ENCODE measurements at places on chromosomes 16 and 17.

- DNase-seq, result no peak
Measured at GRCh38 chr17:73325527-73325842, 13.7 kb upstream of the CDC42EP4 start.

- no peak for DNase-seq
Measured at GRCh38 chr16:74431516-74431915, 10.2 kb upstream of the CLEC18B start.

GRCh38 chr17:51000835-51001638, 119.6 kb downstream of the SPAG9 start:
- no peak for DNase-seq

GRCh38 chr17:8563024-8563776, 67.3 kb downstream of the MYH10 start:
- DNase-seq, result no peak

GRCh38 chr16:56977216-56977615, 12.1 kb upstream of the NLRC5 start:
- no peak for DNase-seq

DNA sequence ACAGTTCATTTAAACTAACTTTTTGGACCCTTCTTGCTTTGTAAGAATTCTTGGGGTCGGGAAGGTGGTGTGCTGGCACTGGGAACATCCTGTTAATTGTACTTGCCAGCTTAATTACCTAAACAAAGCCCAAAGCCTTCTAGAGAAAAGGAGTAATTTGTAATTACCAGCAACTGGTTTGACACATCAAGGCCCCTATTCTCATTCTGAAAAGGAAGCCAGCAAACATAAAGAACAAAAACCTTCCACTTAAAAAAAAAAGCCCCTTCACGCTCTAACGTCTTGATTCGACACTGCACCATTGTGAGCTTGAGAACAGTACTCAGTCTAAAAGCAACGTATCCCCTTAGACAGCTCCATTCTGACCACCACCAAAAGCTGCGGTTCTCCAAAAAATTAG, 74.7 kb upstream of the RPH3AL start:
- no peak for DNase-seq

- no peak for DNase-seq
Measured at GRCh38 chr17:47907932-47908562, 12.0 kb downstream of the SP2 start.

DNA sequence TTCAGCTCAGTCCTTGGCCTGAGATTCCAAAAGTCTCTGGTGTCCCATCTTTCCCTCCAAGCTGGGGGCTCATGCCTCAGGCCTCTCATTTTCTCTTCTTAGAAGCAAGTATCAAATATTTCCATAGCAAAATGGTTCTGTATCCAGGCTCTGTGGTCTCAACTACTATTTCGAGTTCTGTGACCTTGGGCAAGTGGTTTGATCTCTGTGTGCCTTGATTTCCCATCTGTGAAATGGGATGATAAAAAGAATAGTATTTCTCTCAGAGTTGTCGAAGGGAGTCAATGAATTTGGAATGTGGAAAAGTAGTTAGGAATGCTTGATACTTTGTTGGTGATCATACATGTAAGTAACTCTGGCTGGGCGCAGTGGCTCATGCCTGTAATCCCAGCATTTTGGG, 6.4 kb downstream of the SYT17 start:
- no peak for DNase-seq

DNA sequence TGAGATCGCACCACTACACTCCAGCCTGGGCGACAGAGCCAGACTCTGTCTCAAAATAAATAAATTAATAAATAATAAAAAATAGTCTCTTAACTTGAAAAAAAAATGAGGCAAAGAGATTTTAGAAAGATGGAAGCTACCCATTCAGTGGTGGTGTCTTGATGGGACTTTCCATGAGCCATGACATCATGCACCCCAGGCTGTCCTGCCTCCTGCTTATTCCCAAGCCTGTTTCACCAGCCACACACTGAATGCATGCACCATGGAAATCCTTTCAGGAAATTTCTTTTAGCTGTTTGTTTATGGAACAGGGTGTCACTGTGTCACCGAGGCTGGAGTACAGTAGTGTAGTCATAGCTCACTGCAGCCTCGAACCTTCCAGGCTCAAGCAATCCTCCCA, 8.9 kb upstream of the DLX3 start:
- no peak for DNase-seq

DNA sequence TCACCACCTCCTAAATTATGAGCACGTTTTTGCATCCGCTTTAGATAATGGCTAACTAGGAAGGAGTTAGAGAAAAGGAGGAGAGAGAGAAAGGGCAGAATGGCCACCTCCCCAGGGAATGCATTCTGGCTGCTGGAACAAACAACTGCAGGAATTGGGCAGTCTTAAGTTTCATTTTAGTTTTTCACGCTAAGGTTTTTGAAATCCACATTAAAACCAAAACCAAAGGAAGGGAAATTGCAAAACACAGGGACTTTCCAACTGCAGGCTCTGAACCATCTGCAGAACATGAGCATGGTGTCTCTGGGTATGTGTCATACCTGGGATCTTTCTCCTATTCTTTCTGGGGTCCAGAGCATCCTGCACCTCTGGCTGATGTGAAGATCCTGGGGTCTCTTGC, 12.1 kb upstream of the CCL8 start:
- DNase-seq, result no peak

GRCh38 chr16:53414381-53414780, 19.9 kb upstream of the RBL2 start:
- DNase-seq, result no peak

- DNase-seq, result no peak
Measured at GRCh38 chr16:1770328-1771187, 785 bp downstream of the NME3 start.

DNA sequence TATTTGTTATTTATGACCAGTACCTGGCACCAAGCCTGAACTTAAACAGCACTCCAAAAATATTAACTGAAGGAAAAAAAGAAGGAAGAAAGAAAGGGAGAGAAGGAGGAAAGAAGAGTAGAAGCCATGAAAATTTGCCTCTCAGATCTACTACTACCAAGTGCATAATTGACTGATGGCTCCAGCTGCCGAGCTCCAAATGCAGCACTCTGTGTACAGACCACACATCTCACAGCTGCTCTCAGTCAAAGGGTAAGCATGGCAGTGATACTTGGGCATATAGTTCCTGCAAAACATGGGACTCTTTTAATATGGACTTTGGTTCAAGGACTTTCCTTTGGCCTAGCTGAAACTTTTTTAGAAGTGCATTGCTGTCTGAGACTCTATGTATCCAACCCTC, 44.0 kb upstream of the NOG start:
- DNase-seq, result no peak

DNA sequence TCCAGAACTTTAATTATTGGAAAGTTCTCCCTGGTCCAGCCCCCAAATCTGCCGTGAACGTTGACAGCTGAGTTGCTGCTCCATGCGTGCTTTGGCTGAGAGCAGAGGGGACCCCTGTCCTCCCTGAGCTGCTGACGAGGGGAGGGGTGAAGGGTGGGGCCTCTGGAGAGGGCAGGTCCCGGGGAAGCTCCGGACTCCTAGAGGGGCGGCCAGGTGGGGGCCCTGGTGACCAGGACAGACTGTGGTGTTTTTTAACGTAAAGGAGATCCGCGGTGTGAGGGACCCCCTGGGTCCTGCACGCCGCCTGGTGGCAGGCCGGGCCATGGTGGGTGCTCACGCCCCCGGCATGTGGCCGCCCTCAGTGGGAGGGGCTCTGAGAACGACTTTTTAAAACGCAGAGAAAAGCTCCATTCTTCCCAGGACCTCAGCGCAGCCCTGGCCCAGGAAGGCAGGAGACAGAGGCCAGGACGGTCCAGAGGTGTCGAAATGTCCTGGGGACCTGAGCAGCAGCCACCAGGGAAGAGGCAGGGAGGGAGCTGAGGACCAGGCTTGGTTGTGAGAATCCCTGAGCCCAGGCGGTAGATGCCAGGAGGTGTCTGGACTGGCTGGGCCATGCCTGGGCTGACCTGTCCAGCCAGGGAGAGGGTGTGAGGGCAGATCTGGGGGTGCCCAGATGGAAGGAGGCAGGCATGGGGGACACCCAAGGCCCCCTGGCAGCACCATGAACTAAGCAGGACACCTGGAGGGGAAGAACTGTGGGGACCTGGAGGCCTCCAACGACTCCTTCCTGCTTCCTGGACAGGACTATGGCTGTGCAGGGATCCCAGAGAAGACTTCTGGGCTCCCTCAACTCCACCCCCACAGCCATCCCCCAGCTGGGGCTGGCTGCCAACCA, at the start of gene MC1R:
Gene MC1R (plus strand): TSS at position 410 of the 895 bp plus-strand sequence. CDS start 397 bp downstream, at position 807.
- peak; percentile 91 for DNase-seq

- DNase-seq, result no peak
Measured at GRCh38 chr17:75564195-75564594, 23.4 kb upstream of the MYO15B start.

- DNase-seq, result no peak
Measured at GRCh38 chr17:39647256-39647655, 10.3 kb downstream of the STARD3 start.

DNA sequence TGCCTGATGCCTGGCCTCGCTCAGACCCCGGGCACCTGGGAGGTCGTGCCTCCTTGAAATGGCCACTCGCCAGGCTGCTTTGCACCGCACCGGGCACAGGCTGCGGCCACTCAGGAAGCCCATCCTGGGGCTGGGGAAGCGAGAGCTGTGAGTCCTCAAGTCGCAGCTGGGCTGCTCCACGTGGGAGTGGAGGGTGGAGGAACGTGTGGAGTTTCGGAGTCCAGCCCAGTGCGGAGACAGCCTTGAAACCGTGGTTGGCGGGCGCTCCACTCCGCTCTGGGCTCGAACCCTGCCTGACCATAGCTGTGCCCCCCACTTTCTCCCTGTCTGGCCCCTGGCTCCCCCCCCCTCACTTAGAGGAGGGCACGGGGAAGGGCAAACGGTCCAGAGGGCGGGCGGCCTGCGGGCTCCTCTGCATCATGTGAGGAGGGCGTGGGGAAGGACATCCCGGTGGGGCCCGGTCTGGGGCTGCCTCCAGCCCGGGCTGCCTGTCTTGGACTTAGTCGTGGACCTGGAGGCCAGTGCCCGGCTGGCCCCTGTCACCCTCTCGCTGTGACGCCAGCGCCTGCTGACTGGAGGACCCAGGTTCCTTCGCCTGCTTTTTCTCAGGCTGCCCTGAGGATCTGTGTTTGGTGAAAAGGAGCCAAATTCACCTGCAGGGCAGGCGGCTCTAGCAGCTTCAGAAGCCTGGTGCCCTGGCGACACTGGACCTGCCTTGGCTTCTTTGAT, 2.5 kb downstream of the UBE2I start:
- no peak for DNase-seq

DNA sequence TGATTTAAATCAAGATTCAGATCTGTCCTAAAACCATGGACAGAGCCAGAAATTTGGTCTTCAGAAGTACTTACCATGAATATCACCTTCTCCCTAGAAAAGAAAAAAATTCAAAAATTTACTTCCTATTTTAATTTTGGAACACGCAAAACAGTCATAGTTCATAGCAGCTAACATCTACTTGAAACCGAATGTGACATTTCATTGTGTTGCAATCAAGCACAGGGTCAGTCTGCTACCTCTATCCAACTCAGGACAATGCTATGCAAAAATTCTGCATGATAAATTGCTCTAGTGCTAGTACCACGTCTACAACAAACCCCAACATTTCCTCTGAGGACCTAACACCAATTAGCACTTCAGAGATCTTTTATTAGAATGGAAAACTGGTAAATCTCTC, 7.7 kb downstream of the JPT1 start:
- DNase-seq, result no peak

GRCh38 chr17:55037828-55038227, 69.3 kb downstream of the STXBP4 start:
- DNase-seq, result no peak

DNA sequence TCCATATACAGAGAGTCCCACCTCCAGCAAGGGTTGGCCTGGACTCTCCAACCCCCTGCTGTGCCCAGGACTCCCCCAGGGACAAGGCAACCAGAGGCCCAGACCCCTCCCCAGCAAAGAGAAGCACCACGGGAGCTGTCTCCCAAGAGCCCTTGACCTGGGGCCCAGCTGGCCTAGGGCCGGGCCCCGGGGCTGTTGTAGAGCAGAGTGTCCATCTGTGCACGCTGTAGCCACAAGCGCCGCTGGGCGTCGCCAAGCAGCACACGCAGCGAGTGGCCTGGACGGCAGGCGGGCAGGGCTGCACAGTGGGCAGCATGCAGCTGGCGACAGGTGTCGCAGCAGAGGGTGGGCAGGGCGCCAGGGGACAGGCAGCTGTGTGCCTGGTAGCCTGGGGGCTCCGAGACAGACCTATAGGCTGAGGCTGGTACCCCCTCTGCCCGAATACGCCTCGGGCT, 4.3 kb downstream of the SPATA2L start:
- peak; percentile 52 for DNase-seq

GRCh38 chr16:53611179-53611696, 92.4 kb downstream of the RPGRIP1L start:
- DNase-seq, result no peak

DNA sequence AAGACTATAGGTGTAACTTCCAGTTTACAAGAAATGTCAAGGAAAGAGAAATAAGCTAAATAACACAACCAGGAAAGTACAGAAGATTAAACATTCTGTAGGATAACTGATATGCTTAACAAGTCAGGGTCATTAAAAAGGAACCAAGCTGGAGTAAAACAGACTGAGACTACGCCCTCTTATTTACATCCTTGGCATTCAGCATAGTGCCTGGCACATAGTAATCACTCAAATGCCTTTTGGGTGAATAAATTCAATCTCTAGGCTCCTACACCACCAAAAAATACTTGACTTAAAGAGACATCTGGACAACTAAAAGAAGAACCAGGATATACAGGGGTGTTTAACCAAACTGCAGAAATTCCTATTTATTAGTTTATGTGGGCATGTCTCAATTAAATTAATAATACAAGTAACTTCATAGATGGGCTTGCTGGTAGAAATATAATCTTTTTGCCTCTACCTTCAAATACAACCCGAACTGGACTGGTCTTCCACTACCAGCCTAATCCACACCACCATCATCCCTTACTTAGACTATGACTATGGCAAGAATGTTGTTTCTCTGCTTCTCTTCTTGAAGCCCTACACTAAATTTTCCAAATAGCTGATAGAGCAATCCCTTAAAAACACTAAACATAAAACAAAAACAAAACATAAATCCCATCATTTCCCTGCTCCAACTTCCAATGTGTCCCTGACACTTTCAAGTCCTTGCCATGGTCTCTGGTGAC, 47.7 kb upstream of the ULK2 start:
- no peak for DNase-seq

DNA sequence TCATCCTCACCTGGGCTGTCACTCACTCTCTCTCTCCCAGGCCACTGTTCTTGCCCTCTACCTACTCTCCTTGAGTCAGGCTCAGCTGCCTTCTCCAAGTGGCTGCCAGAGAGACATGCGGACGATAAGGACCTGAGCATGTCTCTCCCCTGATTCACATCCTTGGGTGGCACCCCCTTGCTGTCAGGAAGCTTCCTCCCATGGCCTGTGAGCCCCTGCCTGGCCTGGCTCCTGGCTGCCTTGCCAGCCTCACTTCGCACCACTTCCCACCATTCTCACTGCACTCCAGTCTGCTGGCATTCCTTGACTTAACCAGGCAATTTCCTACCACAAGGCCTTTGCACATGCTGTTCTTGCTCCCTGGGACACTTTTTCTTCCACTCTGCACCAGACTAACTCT, 2.7 kb upstream of the ALDH3A1 start:
- DNase-seq, result peak; percentile 52

GRCh38 chr17:76671912-76672262, 28.3 kb upstream of the ST6GALNAC1 start:
- DNase-seq, result no peak

GRCh38 chr17:44781551-44782325, 22.9 kb downstream of the ADAM11 start:
- DNase-seq, result no peak

GRCh38 chr17:48738424-48738802, 9.9 kb upstream of the HOXB13 start:
- no peak for DNase-seq

- DNase-seq, result no peak
Measured at GRCh38 chr17:62111562-62112171, 46.6 kb upstream of the MED13 start.

GRCh38 chr16:65932350-65933072, 434.0 kb upstream of the CDH5 start:
- DNase-seq, result no peak

Data from 8988T (cell line).